ENCODE measurements at places on chromosomes 16 and 17.

DNA sequence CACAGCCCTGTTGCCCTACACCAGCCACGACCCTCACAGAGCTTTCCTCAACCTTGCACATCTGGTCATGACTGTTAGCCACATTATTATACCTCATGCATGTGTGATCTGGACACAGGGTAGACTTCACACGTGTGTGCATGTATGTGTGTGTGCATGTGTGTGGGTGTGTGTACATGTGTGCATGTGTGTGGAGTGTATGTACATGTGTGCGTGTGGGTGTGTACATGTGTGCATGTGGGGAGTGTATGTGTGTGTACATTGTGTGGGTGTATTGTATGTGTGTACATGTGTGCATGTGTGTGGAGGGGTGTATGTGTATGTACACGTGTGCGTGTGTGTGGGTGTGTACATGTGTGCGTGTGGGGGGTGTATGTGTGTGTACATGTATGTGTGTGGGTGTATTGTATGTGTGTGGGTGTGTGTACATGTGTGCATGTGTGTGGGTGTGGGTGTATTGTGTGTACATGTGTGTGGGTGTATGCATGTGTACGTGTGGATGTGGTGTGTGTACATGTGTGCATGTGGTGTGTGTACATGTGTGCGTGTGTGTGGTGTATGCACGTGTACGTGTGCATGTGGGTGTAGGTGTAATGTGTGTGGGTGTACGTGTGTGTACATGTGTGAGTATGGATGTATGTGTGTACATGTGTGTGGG is 130.2 kb downstream of the C16orf95 start:
- DNase-seq = no peak

- peak; percentile 79 for DNase-seq
Measured at GRCh38 chr16:29820271-29820701, at the start of gene MVP. MVP (plus strand) TSS chr16:29820462; CDS start chr16:29830550, 10,088 bp downstream.

DNA sequence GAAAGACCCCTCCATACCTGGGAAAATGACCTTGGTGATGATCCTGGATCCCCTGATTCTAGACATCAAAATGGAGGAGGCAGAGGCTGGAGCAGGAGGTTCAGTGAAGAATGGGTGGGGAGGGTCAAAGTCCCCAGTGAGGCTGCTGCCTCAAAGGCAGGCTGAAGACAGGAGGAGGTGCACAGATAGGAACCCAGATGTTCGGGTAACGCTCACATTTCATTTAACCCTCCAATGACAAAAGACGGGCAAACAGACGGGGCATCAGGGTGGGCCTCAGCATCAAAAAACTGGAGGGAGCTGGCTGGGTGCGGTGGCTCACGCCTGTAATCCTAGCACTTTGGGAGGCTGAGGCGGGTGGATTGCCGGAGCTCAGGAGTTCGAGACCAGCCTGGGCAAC is at the start of gene ANKRD40CL:
ANKRD40CL (minus strand) TSS at position 73 of the 400 bp plus-strand sequence. CDS start 605 bp downstream, outside the sequence.
- no peak for DNase-seq

DNA sequence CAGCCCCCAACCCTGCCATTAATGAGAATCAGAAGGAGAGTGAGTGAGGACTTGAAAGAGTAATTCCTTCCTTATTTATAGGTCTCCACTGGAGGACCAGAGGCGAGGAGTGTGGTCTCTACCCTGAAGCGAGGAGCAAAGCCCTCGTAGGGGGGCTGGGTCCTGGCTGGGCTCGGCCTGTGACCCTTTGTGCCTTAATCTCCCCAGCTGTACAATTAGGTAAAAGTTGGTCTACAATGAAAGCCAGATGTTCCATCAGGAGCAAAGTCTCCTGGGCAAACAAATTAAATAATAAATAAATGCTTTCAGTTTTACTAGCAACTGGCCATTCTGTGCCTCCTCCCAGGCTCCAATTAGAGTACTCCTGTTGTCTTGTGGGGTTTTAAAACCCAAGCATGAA is 523.5 kb upstream of the SALL1 start:
- no peak for DNase-seq

DNA sequence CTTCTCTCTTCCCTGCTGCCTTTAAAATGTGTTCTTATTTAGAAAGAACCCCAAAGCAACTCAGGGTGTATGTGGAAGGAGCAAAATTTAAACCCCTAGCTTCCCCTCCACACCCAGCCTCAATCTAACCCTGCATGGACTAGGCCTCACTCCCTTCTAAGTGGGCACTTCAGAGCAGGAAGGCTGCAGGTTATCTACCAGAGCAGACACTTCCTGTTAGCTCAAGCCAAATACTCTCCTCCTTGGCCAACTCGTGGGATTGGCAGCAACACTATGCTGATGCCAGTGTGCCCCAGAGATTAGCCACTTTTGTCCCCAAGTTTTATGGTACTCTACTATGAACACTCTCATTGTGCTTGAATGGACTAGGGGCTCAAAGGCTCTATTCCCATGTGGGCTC is 35.6 kb downstream of the CCDC42 start:
- no peak for DNase-seq

DNA sequence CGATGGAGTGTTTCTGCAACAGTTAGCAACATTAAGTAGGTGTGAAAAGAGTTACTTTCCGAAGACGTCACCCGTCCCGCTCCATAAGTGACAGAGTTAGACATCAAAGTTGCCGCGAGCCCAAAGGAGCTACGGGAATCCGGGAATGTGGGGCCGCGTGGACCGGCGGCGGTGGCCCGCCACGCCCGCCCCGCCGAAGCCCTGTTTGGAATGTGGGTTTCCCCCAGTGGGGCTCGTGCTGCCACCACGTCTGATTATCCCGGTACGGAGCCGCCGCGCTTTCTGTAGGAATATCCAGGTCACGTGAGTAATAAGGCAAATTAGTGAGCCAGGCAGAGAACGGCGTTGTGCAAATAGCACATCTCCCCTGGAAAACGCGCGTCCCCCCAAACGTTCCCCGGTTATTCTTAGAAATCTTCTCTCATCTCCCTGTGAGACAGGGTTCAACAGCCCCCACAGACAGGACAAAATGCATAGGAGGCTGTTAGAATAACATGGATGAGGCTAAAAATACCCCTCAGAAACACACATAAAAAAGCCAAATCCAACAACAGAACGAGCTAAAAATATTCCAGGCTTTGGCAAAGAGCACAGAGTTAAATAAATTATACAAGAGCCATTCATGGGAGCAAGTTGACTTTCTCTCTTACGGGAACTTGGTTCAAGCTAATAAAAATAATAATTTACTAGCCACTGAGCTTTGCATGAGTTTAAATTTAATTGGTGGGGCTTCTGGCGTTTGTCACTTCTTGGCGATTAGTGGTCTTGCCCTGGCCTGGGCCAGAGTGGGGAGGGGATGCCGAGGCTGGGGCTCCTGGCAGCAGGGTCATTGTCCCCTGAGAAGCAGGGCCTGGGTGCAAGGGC is 8.6 kb downstream of the BAHCC1 start:
- DNase-seq = no peak

DNA sequence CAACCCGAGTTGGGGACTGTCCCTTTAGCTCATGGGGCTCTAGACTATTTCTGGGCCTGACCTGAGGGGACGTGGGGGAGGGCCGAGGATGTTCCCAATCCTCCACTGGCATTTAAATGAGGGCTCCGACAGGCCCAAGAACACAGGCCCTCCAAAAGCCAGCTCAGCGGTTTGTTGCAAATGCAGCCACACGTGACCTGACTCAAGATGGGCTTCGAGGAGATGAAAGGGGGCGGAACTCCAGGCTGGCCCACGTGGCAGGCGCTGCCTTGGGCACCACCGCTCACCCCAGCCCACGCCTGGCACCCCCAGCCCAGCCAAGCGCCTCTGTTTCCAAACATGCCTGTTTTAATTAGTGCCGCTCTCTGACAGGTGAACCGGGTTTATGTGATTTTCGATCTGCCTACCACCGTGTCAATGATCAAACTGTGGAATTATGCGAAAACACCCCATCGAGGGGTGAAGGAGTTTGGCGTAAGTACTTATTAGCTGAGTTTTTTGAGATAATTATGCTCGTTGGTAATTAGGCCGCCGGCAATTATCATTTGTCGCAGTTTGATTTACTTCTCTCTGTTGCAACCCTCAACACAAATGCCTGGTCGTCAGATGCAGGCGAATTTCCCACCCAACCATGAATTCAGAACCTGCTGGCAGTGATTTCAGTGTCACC is 226.7 kb downstream of the KATNIP start:
- no peak for DNase-seq

GRCh38 chr16:12142157-12142556 is 165.6 kb downstream of the SNX29 start:
- DNase-seq = no peak

- no peak for DNase-seq
Measured at GRCh38 chr17:82054351-82055022, 2.8 kb downstream of the GPS1 start.

DNA sequence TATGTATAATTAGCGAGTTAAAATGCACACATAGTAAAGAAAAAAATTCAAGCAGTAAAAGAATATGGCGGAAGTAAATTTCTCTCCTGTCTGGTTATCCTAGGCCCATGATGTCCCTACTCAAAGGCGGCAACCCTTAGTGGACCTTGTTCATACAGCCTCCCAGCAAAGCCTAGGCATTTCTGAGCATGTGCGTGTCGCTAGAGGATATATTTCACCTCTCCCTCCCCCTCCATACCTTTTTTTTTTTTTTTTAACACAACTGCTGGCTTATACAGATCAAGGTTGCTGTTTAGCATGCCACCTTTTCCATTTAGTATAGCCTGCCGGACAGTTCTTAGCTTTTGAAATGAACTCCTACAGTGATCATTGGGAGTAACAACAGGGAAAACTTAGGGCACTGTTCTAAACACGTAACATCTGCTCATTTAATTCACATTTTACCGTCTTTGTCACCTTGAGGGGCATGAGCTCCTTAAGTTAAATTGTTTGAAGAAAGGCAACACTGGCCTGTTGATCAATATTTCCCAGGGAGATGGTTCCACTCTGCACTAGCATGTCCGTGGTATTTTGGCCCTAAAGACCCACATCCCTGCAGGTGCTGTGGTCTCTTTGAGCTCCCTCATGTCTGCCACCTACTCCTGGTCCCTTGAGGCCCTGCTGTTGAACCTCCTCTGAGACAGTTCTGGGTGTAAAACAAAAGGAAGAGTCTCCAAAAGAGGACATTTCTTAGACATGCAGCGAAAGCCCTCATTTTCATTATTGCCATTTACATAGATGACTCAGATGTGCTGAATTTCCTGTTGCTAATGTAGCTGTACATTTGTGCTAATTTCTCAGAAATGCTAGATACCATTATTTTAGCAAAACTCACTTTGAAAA is 4.1 kb upstream of the TNFRSF13B start:
- DNase-seq = no peak

GRCh38 chr17:50051082-50051576 is 4.8 kb upstream of the ITGA3 start:
- DNase-seq = no peak

- no peak for DNase-seq
Measured at GRCh38 chr17:48549914-48550501, 5.1 kb upstream of the HOXB2 start.

GRCh38 chr16:89981414-89981813 is 32.9 kb downstream of the DEF8 start:
- DNase-seq = no peak

- DNase-seq = no peak
Measured at GRCh38 chr17:42989726-42990652, 8.2 kb upstream of the RPL27 start.

- no peak for DNase-seq
Measured at GRCh38 chr16:59259074-59259949, 525.2 kb upstream of the GOT2 start.

GRCh38 chr17:61862105-61862574 is 1.2 kb downstream of the BRIP1 start:
- DNase-seq = no peak

DNA sequence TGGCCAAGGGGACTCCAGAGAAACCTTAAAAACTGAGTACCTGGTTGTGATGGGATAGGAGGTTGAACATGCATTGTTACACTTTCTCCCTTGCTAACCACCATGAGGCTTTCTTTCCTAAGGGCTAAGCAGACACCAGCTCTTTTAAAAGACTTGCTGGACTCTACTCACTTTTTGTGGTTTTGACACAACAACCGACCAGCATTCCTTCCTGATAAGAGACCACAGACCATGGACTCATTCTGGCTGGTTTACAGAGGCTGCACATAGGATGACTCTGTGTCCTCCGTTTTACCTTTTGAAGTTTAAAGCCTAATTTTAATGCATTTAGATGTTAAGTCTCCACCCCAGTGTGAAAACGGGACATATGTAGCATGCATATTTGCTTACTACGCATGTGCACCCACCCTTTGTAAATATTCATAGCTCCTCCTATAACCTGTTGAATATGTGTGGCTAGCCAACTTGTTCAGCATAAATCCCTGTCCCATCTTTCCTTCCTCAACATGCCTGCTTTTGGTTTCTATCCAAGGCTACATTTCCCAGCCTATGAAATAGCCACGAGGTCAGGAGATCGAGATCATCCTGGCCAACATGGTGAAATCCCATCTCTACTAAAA is 475.9 kb downstream of the GRIN2A start:
- DNase-seq = no peak

GRCh38 chr16:50245417-50246298 is 20.7 kb upstream of the ADCY7 start:
- peak; percentile 75 for DNase-seq

GRCh38 chr17:28124962-28125361 is 82.5 kb downstream of the NLK start:
- no peak for DNase-seq

DNA sequence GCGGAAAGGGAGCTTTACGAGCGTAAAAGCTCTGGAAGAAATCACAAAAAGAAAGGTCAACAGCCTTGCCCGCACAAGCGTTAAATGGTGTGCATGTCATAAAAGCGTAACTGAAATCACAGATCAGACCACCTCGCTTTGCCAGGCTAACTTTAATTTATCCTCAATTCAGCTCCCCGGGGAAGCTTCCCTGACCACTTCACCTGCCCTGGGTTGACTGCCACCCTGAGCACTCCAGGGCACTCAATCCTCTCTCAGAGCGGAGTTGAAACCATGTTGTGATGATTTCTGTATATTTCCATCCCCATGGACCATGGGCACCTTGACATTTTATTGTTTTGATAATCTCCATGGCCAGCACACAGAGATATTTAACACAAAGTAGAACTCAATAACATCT is 16.1 kb upstream of the NAGS start:
- no peak for DNase-seq

DNA sequence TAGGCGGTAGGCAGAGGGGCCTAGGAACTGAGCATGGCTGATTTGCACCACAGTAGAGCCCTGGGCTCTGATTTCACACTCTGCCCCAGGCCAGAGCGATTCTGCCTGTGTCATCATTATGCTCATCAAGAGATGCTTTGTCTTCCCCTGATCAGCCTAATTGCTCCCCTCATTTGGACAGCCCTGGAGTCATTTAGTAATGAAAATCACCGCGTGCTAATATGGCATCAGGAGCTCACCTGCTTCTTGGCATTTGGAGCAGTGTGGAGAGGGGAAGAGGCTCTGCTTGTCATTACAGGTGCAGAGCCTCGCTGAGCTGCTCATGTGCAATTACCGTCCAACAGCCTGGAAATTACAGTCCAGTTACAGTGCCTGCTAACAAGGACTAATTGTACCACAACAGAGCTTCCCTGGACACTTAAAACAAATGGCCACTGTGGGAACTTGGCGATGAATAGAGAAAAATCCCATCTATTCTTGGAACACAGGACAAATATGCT is 157.1 kb upstream of the WSCD1 start:
- no peak for DNase-seq

GRCh38 chr16:5874899-5875298 is 777.3 kb upstream of the EEF2KMT start:
- DNase-seq = no peak

GRCh38 chr17:28514561-28515002 is 8.4 kb downstream of the FOXN1 start:
- DNase-seq = no peak
